ENCODE measurements at places on chromosomes 3 and 15.

- no peak for DNase-seq
These were observed 165.0 kb upstream of the TLE3 start for GRCh38 chr15:70262591-70263274.

GRCh38 chr15:100768501-100768931, 111.1 kb upstream of the ALDH1A3 start:
- DNase-seq = no peak

GRCh38 chr3:76827701-76828226, 212.1 kb upstream of the ROBO2 start:
- no peak for DNase-seq

DNA sequence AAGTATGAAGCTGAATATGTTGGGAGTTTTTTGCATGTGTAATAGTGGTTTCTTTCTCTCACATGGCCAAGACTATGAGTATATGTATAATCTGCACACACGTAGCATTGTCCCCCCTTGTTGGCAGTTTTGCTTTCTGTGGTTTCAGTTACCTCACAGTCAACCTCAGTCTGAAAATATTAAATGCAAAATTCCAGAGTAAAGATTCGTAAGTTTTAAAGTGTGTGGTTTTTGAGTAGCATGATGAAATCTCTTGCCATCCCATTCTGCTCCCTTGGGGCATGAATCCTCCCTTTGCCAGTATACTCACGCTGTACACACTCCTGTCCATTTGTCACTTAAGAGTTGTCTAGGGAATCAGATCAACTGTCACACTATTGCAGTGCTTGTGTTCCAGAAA, 742.0 kb upstream of the CCDC54 start:
- DNase-seq = no peak

DNA sequence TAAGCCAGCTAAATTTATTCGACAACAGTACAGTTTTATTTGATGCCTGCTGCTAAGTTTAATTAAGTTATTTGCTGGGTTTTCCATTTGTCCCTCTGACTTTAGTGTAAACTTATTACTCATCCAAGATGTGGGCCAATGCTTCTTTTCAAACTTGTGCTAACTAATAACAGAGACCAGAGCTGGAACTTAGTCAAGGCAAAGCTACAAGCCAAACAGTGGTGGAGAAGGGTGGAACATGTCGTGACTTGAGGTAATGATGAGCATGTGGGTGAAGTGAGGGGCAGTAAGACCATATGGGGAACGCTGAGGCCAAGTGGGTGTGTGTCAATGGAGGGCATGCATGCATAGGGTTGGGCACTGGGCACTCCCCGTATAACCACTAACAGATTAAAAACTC, 63.9 kb downstream of the NMD3 start:
- no peak for DNase-seq

DNA sequence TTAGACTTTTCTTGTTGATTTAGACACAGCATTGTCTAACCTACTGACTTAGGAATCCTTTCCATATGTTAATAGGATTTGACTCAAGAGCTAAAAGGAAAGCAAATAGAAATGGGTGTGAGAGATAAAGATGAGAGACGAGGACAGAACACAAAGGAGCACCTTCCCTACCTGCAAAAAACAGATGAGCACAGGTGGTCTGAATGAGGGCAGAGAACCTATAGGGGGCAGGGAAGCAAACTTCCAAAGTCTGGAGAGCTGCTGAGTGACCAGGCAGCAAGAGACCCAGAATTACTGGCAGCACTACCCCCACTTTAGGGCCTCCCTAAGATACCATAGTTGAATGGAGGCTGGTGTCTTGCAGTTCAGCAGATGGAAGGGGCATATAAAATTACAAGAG, 98.1 kb upstream of the CTNNB1 start:
- DNase-seq = no peak

DNA sequence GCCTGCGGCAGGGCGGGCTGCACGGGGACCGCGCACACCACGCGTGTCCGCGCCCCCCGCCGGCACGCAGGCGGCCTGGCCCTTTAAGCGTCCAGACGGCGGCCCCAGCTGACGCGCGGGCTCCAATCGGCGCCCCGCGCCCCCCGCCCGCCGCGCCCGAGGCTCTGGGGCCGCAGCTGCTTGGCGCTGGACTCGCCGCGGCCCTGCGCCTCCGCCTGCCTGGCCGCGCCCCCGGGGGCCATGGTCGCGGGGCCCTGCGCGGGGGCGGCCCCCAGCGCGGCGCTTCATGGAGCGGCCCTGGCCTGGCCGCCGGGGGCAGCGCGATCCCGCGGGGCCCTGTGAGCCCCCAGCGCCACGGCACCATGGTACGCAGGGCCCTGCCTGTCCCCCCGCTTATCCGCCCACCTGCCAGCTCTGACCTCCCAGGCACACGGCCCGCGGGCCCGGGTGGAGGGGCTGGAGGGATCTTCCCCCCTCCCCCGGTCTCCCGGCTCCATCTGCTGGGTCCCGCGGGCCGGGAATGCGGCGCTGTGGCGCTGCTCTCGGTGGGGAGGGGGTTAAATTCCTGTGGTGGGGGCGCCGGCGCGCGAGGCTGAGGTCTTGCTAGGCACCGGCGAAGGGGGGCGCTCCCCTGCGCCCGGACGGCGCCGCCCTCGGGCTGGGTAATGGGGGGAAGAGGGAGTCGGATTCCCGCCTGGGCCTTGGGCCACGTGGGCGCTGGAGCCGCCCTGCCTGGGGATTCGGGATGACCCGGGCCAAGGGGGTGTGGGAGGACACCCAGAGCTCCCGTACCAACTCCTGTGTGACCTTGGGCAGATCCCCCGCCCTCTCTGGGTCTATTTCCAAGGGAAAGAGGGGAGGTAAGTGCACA, 1.1 kb downstream of the ZBTB47 start:
- no peak for DNase-seq

DNA sequence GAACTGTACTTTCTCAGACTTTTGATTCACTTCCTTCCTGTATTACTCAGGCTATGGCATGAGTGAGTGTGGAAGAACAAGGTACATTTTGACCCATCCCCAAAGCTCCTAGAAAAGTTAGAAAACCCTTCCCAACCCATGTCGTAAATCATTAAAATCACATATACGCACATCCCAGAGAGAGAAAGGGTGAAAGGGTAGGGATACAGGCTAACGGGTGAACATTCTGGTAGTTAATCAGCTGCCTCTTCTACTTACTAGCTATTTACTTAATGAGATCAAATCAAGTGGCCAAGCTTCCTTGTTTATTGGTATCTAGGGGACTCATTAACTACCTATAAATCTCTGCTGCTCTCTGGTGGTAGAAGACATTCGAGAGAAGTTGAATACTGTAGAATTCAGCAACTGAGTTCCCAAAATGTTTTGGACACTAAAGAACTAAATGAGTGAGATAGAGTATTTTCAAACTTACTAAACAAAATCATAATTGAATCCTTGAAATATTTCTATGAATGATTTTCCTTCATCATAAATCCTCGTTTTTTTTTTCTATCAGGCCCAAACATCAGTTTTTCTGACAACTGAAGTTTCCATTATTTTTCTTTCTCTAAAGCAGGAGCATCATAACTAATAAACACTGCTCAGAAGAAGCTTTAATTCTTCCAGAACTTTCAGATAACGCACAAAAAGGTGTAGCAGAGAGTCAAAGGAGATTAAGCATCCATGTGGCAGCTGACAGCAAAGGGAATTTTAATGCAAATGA, 124.2 kb downstream of the IMPG2 start:
- no peak for DNase-seq

DNA sequence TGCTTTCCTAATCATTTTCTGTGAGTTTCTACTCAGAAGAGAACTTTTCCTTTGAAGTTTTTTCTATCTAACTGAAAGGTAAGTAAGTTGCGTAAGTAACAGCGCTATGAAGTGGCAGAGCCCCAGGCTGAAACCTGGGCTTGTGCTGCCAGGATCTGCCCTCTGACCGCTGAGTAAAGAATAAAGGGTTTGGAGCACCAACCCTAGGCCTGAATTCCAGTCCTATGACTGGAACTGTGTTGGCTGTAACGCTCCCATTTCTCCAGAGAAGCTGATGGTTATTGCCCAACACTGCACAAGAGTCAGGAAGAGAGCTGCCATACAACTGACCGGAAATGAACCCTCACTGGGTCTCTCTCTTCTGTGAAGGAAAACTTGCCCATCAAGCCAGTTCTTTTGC, 87.0 kb downstream of the FOXB1 start:
- no peak for DNase-seq

DNA sequence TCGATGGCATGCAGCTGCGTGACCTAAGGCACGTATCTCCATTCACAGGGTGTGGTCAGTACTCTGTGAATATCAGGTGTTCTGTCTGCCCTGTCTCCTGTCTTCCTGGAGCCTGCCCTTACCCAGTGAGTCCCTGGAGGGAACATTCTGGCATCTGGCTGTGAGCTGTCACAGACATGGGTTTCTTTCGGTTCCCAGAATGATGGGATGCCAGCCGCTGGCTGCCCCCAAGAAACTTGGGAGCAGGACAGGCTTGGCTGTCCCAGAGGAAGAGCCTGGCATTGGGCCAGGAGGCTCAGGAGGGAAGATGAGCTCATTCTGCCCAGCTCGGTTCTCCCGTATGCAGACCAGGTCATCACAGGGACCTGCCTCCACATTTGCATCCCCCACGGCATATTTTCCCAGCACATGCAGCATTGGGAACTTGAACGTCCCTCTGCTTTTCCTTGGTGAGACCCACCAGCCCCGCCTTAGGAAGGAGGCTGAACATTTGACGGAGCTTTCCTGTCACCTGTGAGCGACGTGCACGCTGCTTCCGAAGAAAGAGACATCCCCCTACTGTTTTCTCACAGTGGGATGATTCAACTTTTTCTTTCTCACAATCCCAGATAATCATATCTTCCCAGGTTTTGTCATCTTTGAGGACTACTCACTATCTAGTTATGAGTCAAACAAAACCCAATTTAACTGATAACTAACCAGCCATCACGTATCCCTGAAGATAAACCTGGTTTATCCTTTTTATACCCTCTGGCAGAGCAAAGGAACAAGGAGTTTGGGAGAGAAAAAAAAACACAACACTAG, 22.0 kb upstream of the PGPEP1L start:
- DNase-seq = no peak

GRCh38 chr15:89408372-89409183, 74.0 kb upstream of the POLG start:
- no peak for DNase-seq

DNA sequence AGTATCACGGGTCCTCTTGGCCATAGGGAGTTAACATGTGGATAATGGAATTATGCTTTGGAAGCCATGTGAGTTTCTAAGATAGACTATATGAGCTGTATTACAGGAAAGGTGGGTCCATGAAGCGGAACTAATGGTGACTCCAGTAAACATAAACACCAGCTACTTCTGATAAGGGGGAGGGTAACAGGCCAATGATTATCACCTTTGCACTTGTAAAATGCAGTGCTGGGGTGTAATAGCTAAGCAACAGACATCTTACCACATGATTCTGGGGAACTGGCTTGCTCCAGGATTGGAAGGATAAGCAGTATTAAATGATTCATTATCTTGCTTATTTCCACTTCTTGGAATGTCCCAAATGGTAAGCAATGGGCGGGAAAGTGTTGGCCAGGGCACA, 61.4 kb upstream of the CD47 start:
- no peak for DNase-seq

- DNase-seq = no peak
These were observed 2.3 kb downstream of the EOGT start for GRCh38 chr3:69011096-69011730.

DNA sequence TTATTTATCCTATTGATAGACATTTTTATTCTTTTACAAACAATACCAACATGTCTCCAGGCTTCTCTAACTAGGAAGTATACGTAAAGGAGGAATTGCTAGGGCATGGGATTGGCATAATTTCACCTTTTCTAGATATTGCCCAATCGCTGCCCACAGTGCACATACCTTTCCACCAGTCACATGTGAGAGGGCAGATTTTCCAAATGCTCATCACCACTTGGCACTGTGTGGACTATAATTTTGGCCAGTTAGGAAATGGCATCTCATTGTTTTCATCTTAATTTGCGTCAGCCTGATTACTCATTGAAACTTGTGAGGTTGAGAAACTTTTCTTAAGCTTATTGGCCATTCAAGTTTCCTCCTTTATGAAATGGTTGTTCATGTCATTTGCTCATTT, 57.4 kb upstream of the POLR2M start:
- no peak for DNase-seq

DNA sequence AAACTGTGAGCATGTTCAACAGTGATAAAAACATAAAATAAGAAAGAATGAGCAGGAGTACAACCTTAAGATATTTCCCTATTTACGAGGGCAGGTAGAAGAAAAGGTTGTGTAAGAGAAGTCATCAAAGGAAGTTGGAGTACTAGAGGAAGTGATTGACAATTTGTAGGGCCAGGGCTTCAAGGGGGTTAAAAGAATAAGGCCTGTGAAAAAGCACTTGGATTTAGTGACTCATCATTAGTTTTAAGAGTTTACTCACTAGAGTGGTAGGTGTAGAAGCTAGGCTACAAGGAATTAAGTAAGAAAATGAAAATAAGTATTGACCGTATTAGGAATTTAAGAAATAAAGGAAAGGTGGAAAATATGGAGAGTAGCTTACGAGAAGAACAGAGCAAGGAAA, 23.6 kb downstream of the KCNMB3 start:
- DNase-seq = no peak

- DNase-seq = no peak
These were observed 131.4 kb downstream of the TMCO5A start for GRCh38 chr15:38065721-38066345.

GRCh38 chr3:170889132-170889531, 19.1 kb upstream of the RPL22L1 start:
- DNase-seq = no peak

- no peak for DNase-seq
These were observed 196.0 kb downstream of the NSUN3 start for GRCh38 chr3:94258851-94259250.

- DNase-seq = no peak
These were observed 10.2 kb downstream of the MRPS22 start for GRCh38 chr3:139353920-139354556.

GRCh38 chr3:138877226-138877625, 42.5 kb upstream of the PIK3CB start:
- DNase-seq = no peak

- DNase-seq = no peak
These were observed 167.9 kb downstream of the FMN1 start for GRCh38 chr15:33026614-33027013.

GRCh38 chr3:181692311-181693145, 19.2 kb upstream of the SOX2 start:
- DNase-seq = no peak

DNA sequence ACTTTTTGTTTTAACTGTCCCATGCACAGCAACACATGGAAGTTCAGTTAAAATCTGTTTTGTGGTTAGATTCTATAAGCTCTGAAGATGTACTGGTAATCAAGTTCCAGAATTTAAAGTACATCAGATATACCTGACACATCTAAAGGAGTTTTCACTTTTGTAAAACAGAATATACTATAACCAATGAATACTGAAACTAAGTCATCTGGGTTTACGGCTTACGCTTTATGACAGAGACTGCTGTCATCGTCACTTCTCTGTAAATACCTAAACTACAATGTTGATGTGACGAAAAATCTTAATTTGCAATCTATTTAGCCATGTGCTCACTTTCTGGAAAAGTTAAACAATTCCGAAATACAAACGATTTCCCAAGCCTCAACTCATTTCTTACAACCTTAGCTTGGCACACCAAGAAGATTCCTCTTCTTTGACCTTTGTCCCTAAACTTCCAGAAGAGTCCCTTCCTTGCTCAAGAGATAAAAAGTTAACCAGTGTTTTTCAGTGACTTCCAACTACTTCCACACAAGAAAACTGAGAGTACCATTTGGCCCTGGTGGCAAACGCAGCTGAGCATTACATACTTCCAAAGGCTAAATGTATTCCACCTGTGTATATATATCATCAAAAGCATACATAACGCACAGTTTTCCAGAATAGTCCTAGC, 56.8 kb upstream of the NEK10 start:
- DNase-seq = no peak

- DNase-seq = no peak
These were observed 11.3 kb downstream of the STAB1 start for GRCh38 chr3:52506266-52506966.

- DNase-seq = no peak
These were observed 244.1 kb downstream of the LPP start for GRCh38 chr3:188397766-188398705.
